ENCODE measurements at places on chromosomes 16 and 17.
A peak's percentile ranks its signal among the peaks of the same experiment; 100 is the strongest.

DNA sequence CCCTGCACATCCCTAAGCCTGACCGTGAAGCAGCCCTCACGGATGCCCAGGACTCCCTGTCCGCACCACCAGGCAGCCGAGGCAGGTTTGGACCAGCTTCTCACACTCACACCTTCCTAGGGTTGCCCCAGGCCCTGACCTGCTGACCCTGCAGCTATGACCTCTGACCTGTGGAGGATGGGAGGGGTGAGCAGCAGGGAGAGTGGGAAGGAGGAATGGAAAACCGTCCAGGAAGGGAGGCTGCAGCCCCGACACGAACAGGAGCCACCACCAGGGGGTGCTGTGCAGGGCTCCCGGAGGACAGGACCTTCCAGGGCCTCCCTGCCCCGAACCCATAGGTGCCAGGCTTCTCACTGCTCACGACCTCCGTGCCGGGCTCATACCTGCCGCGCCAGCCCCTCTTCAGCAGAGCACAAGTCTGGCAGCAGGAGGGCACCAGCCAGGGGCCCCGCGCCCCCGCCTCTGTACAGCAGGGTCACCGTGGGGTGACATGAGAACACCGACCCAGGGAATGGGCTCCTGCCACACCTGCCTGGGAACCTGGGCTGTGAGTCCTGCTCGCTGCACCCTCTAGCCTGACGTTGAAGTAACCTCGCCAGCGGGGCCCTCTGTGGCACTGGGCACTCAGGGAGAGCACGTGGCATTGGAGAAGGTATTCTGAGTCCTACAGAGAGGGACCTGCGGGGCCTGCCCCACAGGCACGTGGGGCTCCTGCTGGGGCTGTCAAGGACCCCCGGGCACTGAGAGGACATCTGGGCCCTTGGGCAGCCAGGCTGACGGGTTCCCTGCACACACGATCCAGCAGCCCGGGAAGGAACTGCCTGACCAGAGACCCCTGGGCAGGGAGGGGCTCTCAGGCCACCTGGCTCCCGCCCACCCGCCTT, 37.6 kb downstream of the CTU2 start:
- DNase-seq = peak; percentile 55

DNA sequence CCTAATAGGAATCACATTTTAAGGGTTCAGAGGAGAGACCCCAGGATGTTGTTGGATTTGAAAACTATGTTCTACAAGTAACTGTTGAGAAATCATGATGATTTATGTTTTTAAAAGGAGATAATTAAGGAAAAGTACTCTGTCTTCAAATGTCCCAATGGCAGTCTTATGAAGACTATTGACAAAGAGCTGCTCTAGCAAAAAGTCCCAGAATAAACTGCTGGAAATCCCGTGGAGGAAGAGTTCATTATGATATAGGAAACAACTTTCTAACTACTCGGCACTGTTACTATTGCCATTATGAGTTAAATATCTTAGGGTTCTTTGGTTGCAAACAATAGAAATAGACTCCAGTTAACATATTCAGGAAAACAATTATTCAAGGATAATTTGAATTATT, 65.6 kb upstream of the GAS7 start:
- no peak for DNase-seq

DNA sequence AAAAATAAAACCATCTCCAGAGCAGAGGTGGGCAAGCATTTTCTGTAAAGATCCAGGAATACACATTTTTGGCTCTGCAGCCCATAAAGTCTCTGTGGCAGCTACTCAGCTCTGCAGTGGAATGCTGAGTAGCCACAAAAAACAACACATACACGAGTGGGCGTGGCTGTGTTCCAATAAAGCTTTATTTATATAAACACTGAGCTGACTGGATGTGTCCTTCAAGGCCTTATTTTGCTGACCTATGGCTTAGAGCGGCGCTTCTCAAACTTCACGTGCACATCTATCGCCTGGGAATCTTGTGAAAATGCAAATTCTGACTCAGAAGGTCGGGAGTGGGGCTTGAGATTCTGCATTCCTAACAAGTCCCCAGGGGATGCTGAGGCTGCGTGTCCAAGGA, 39.7 kb downstream of the XYLT1 start:
- DNase-seq = no peak

GRCh38 chr17:72665852-72666851, 426.3 kb downstream of the SLC39A11 start:
- DNase-seq = no peak

GRCh38 chr17:21711182-21711581, 18.9 kb downstream of the KCNJ18 start:
- no peak for DNase-seq

DNA sequence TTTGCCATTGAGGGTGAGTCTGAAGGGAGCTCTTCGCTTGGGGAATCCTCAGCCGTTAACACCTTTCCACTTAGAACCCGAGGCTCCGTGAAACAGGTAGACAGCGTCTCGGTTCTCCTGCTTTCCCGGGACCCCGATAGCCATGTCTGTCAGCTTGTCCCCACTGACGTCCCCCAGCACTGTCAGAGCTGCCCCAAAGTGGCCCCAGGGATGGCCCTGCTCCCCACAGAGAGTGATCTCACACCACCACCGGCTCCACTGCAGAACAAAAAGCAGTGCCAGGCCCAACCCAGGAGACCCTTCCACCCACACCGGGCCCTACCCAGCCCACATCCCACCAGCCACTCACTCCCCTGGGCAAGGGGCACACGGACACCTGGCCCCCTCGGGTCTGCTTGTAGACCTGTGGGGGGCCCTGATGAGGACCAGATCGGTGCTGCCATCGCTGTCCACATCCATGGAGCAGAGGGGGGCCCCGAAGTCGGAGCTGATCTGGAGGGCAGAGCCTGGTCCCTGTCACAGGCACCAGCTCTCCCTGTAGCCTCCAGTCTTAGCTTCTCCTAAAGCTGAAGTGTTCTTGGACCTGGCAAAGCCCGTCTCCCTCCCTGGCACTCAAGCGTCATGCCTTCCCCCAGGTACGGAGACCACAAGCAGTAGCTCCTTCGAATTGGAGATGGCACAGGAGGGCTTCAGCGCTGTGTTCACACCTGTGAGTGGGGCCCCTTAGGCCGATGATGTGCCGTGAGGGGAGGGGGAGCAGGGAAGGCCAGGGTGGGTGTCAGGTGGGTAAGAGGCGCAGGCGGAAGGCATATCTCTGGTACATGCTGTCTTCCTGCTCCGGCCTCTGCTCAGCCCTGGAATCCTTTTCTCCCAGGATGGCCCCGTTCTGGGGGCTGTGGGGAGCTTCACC, 6.5 kb downstream of the ITGAX start:
- DNase-seq = no peak

- no peak for DNase-seq
These were observed 841 bp downstream of the RAPGEFL1 start for GRCh38 chr17:40178021-40178601.

DNA sequence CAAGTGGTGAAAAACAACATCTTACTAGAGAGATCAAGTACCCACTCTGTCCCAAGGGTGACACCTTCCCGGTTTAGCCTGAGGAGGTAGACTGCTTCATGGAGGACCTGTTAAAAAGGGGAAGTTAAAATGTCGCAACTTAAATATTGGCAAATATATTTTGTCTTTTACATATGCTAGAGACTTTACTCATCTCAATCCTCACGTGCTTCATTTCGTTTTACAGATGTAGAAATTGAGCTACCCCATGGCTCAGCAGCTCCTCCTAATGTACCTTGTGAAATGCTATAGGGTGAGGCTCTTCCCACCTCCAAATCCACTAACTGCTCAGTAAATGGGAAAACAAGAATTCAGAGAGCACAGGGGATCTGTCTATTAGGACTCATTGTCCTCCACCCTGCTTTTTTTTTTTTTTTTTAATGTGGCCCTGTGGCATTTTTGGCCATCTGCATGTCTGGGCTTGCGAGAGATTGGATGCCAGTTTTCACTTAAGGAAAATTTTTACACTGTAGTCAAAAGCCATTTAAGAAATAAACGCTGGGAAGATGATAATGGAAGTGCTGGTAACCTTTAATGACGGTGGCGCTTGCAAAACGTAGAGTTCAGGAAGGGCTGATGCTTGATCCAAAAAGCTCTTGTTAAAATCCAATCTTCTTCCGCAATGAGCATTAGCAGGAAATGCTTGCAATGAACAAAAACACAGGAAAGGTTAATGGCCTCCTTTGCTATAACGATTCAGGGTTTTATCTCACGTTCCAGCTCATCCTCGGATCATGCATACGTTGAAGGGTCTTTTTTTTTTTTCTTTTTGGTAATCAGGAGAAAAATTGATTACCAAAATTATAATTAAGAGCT, 39.8 kb downstream of the HSBP1 start:
- no peak for DNase-seq

GRCh38 chr17:41492771-41493170, 3.1 kb upstream of the KRT36 start:
- DNase-seq = no peak

- DNase-seq = no peak
These were observed 146.8 kb downstream of the ZFHX3 start for GRCh38 chr16:72901000-72901627.

GRCh38 chr16:24689128-24689527, 40.3 kb upstream of the TNRC6A start:
- DNase-seq = no peak
